CD4-positive, alpha-beta T cell treated with Interleukin-4 for 4 hours (primary cell): ENCODE measurements at places on chromosomes 3 and 15.

GRCh38 chr3:52102934-52103333 is 46.6 kb upstream of the DUSP7 start:
- DNase-seq, result no peak

DNA sequence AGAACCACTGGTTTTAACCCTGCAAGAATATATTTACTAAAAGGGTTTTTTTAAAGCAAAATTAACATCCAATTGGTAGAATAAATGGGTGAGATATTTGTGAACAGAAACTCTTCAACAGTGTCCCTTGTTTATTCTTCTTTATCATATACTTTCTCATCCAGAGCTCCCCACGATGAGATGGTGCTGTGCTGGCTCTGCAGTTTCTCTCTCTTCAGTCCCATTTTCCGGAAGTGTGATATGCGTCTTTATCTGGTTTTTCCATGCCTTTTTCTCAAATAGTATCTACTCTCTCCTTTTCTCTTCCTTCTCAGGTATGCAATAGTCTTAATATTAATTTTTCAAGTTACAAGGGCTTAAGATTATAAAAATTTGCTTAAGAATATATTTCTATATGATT is 1.5 kb downstream of the EAF2 start:
- no peak for DNase-seq

DNA sequence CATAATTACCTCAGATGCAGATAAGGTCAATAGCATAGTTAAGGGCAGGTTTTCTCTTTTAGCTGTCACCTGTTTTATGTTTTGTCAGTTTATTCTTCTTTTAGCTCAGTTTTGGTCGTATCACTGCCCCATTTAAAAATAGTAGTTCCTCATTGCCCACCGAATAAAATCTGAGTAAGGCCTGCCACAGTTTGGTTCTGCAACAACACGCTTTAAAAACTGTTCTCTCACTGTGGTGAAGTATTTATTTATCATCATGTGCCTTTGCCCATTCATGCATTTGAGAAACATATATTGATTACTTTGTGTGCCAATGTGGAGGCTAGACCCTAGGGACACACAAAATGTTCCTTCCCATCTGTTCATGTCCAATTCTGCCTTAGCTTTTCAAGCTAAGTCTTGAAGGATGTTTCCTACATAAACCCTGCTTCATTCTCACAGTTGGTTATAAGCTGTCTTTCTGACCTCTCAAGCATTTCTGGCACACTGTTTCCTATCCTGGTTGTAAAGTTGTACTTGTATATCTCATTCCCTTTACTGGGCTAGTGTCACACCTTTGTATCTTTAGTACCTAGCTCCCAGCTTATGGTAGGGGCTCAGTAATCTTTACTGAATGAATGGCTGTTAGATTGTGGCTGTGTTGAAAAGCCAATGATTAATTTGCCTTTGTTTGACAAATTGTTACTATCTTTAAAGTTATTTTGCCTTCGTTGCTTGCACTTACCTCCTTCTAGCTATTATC is 23.9 kb downstream of the AKAP13 start:
- DNase-seq, result no peak

GRCh38 chr3:158217992-158218391 is 108.1 kb downstream of the RSRC1 start:
- no peak for DNase-seq

- DNase-seq, result no peak
These were observed 68.7 kb downstream of the CHRD start for GRCh38 chr3:184448321-184449160.

- DNase-seq, result peak; percentile 58
These were observed 15.4 kb upstream of the RFC4 start for GRCh38 chr3:186821429-186822387.

GRCh38 chr15:69185706-69186105 is 25.3 kb downstream of the GLCE start:
- DNase-seq, result no peak
